Skeletal muscle cell (primary cell): ENCODE measurements at places on chromosomes 4 and X.

- DNase-seq: no peak
These were observed 348.2 kb downstream of the FBXW7 start for GRCh38 chr4:152187693-152188092.

GRCh38 chrX:139929876-139930275 is 3.0 kb downstream of the ATP11C start:
- DNase-seq: no peak

DNA sequence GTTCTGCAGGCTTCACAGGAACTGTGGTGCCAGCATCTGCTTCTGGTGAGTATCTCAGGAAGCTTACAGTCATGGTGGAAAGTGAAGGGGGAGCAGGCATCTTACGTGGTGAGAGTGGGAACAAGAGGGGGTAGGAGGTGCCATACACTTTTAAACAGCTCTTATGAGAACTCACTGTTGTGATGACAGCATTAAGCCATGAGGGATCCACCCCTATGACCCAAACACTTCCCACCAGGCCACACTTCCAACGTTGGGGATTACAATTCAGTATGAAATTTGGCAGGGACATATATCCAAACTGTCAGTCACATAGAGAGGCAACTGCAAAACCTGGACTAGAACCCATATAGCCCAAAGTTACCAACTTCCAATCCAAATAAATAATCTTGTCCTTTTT is 43.1 kb upstream of the ZCCHC12 start:
- DNase-seq: no peak

DNA sequence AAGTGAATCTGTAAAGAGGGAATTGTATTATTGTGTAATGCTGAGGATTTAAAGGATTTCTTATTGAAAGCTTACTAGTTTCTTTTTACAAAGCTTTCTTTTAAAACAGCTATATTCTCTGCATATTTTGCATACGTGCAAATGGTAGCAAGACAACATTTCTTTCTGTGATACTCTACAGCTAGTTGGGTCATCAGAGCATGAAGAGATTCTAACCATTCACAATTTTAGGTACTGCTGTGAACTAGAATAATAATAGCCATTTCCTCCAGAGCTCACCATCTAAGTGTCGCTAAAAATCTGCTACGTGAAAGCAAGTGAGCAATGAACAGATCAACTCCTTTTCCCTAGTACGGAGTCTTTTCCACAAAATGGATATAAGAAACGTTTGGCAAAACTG is 37.3 kb downstream of the ARHGAP6 start:
- no peak for DNase-seq

DNA sequence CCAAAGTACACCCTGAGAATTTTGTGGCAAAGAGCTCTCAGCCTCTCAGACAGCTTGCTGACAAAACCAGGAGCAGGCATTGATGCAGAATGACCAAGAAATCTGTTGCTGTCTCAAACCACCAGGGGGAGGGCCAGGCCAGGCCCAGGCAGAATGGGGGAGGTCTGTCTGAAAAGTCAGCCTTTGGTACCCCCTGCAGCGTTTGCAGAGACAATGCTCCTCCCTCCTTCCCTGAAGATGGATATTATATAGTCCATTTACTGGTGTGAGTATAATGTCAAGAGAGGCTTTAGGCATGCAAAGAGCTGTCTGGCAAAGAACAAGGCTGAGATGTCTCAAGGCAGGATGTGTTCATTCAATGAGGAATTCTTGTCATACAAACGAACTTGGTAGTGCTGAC is 52.9 kb upstream of the TRPC5OS start:
- no peak for DNase-seq

- DNase-seq: no peak
These were observed 99.0 kb upstream of the QRFPR start for GRCh38 chr4:121479808-121480207.

- DNase-seq: no peak
These were observed 108.8 kb downstream of the CPZ start for GRCh38 chr4:8701126-8702019.

DNA sequence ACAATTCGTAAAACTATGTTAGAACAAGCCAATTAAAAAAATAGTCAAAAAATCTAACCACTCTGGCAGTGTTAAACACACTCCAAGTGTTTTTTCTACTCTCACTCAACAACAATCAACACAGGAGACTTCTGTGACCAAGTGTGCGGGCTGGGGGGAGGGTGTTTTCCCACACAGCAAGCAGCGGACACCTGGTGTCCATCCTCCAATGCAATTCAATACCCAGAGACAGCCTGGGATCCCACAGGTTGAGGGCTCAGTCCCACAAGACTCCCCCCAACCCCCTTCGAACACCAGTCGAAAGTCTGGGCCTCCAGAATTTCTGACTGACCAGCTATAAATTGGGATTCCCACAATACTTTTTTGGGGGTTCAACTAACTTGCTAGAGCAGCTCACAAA is 8.3 kb upstream of the PIM2 start:
- DNase-seq: no peak

- no peak for DNase-seq
These were observed 1.1 kb downstream of the CRMP1 start for GRCh38 chr4:5891563-5892322.

DNA sequence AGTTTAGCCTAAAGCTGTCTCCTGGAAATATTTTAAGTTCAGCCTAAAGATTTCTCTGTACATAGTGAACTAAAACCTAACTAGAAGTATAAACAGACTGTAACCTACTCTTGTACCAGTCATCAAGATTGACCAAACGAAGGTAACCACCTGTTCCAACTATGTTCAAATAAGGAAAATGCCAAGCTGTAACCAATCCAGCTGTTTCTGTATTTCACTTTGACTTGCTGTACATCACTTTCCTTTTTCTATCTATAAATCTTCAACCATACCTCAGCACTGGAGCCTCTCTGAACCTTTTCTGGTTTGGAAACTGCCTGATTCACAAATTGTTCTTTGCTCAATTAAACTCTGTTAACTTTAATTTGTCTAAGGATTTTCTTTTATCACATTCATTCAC is 3.1 kb upstream of the CYSLTR1 start:
- no peak for DNase-seq

- DNase-seq: no peak
These were observed 58.5 kb downstream of the STARD8 start for GRCh38 chrX:68705986-68706385.

GRCh38 chrX:149470955-149471354 is 34.2 kb downstream of the IDS start:
- no peak for DNase-seq

DNA sequence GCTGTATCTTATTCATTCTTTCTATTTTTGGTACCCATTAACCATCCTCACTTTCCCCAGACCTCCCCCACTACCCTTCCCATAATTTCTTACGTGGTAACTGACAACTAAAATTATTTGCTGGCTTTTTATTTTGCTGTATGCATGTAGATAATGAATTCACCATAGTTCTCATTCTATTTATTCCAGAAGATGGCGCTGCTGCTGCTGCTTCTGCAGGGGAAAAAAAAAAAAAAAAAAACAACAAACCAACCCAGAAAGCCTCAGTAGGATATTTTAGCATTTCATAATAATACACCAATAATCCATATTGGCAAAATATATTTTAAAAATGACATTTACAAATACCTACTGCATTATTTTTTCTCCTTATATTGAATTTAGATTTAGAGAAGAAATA is 416.6 kb upstream of the MAGEB18 start:
- no peak for DNase-seq

GRCh38 chr4:16029262-16029661 is 54.6 kb downstream of the PROM1 start:
- DNase-seq: peak; percentile 87

DNA sequence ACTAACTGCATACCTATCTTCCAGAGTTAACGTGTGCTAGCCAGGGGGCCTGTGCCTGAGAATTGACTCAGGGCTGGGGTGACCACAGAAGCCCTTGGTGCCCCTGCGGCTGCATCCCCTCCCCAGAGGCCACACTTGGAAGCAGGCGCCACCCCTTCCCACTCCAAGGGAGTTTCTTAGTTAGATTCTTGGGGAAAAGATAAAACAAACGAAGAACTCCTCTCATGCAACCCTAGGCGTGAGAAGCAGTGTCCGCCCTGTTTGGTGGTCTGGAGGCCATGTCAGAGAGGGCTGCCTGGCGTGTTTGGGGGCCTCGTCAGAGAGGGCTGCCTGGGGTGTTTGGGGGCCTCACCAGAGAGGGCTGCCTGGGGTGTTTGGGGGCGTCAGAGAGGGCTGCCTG is 50.3 kb upstream of the HGFAC start:
- DNase-seq: no peak

DNA sequence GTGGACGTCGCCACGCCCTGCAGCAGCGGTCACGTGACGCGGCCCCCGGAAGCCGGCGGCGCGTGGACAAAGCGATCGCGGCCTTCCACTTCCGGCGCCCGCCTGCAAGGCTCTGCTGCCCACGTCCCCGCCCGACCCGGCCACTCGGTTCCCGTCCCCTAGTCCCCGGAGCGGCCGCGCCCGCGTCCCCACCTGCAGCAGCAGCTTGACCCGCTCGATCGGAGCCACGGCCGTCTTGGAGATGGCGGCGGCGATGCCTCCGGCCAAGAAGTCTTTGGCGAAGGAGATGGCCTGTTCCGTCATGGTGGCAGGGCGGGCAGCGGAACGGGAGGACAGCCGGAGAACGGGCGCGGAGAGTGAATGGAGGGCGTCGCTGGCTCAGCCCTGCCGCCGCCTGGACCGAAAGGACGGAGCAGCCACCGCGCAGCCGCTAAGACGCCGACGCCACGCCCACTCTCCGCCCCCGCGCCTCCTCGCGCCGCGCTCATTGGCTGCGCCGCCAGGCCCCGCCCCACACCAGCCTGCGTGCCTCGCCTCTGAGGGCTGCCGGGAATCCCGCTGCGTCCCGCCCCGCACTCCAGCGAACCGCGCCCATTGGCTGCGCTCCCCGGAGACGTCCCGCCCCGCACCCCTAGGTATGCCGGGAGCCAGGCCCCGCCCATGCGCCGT is at the start of gene SLC25A6:
Gene SLC25A6 (minus strand): TSS at position 407 of the 669 bp plus-strand sequence. CDS start 104 bp downstream, at position 303.
- DNase-seq: peak; percentile 90

GRCh38 chr4:165813606-165814005 is 59.4 kb upstream of the TLL1 start:
- peak; percentile 4 for DNase-seq

DNA sequence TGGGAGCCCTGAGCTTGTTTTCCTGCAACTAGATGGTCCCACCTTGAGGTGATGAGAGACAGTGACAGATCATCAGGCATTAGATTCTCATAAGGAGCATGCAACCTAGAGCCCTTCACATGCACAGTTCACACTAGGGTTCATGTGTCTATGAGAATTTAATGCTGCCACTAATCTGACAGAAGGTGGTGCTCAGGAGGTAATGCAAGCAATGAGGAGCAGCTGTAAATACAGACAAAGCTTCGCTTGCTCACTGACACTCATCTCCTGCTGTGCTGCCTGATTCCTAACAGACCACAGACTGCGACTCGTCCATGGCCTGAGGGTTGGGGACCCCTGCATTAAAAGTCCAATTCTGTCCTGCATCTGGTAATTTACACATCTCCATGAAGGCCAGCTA is 141.6 kb downstream of the KCNIP4 start:
- DNase-seq: no peak

DNA sequence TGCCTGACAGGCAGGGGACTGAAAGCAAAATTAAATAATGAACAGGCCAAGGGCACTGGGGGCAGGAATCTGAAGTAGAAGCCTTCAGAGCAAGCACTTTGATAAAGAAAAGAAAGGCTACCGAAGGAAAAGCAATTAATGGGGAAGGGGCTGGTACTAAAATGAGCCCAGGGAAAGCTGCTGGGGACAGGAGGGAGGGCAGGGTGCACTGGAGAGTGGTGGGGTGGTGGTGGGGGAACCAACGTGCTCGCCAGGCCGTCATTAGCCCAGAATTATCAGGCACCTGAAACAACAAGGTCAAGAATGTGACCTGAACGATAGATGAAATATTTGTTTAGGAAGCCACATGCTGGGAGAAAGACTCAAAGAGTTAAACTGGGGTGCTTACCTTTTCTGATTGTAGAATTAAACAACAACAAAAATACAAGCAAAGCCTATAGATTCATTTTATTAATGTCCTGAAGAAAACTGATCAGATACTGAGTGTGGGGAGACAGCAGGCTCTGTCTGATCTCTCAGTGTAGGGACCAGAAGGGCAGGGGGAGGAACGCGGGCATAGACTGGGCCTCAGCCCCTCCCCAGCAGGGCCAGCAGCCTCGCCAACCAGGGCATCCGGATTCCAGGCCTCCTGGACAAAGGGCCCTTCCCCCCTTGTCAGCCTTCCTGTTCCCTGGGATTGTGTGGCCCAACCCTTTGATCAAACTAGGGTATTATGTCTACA is 239.7 kb upstream of the KLF3 start:
- DNase-seq: no peak

DNA sequence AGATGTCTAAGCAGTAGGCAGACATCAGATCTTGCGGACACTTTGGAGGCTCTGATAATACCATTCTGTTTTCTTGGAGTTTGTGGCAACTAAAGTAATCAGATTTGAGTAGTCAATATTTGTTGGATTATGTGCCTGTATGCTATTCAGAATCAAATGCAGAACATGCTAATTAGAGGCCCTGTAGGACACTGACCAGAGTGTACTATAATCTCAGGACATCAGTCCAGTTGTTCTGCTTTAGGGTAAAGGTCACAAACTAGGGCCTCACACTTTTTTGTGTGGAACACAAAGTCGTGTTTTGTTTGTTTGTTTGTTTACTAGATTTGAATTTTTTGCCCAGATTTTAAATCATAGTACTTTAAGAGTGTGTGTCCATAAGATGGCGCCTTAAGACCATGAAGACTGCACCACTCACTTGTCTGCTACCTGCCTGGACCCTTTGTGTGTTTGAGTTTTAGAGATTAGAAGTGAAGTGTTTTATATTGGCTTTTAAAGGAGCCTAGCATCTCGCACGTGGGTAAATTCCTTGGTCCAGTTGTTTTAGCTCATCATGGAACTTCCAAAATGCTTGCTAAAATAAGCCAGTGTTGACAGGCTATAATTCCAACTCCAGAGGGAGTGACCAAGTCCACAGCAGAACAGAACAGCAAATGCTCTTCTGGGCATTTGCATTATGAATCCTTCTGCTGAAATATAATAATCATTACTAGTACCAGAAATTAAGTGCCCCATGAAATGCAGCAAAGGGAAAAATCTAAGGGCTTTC is 34.7 kb downstream of the IL13RA1 start:
- no peak for DNase-seq

- no peak for DNase-seq
These were observed 18.9 kb upstream of the SCRG1 start for GRCh38 chr4:173417833-173418232.

- DNase-seq: no peak
These were observed 9.9 kb downstream of the CFAP99 start for GRCh38 chr4:2428496-2429213.
